RPMI7951 (cell line): ENCODE measurements at places on chromosomes 6 and 20. TPM values are rescaled to one million over a fixed set of nuclear protein-coding genes. Genes with fewer than 3 reads are reported as not detected.

Gene ADAT2
- total RNA-seq: 4.6 and 7.0 TPM in 2 replicates

Gene RPS21
- total RNA-seq: 2,665 and 2,752 TPM in 2 replicates

Gene FAM210B
- total RNA-seq: 47.8 and 48.4 TPM in 2 replicates

Gene VSTM2L
- total RNA-seq: 0.48 and 3.2 TPM in 2 replicates

Gene EPPIN
- total RNA-seq: not detected in 2 replicates

Gene LY6G6D
- total RNA-seq: not detected in 2 replicates

Gene PDYN
- not detected in 2 replicates for total RNA-seq

Gene DST
- total RNA-seq: 79.0 and 89.9 TPM in 2 replicates

Gene MRPS10
- total RNA-seq: 65.0 and 72.9 TPM in 2 replicates

Gene PYGB
- 70.8 and 96.6 TPM in 2 replicates for total RNA-seq

Gene EYA2
- 0.10 TPM in 1 of 2 replicates, not detected in the other for total RNA-seq

Gene RHAG
- not detected in 2 replicates for total RNA-seq

Gene PLN
- total RNA-seq: not detected in 2 replicates

Gene ZHX3
- 20.8 and 22.1 TPM in 2 replicates for total RNA-seq

Gene CCN6
- total RNA-seq: 0.24 TPM in 1 of 2 replicates, not detected in the other

Gene CGAS
- 13.8 and 20.5 TPM in 2 replicates for total RNA-seq

Gene LIN28B
- total RNA-seq: 0.24 and 0.29 TPM in 2 replicates

Gene IFT52
- 71.4 and 77.5 TPM in 2 replicates for total RNA-seq

Gene CTCFL
- not detected in 2 replicates for total RNA-seq

Gene PPIL6
- 1.1 and 1.7 TPM in 2 replicates for total RNA-seq
